ENCODE measurements at places on chromosomes 16 and 17. TPM values are rescaled to one million over a fixed set of nuclear protein-coding genes. Genes with fewer than 3 reads are reported as not detected.

MILR1 gene
- 1.0 TPM for total RNA-seq

ADAP2 gene
- 0.42 TPM for total RNA-seq

HYDIN gene
- not detected for total RNA-seq

XYLT1 gene
- total RNA-seq: 33.8 TPM

SYT17 gene
- 0.97 TPM for total RNA-seq

SNAI3 gene
- total RNA-seq: 10.2 TPM

GINS2 gene
- 1.5 TPM for total RNA-seq

PRSS33 gene
- not detected for total RNA-seq

PYDC1 gene
- not detected for total RNA-seq

- DNase-seq: no peak
Observed at GRCh38 chr16:81639348-81639747, 139.7 kb upstream of the PLCG2 start.

GRCh38 chr16:66228792-66229191 is 137.7 kb upstream of the CDH5 start:
- no peak for DNase-seq

DNA sequence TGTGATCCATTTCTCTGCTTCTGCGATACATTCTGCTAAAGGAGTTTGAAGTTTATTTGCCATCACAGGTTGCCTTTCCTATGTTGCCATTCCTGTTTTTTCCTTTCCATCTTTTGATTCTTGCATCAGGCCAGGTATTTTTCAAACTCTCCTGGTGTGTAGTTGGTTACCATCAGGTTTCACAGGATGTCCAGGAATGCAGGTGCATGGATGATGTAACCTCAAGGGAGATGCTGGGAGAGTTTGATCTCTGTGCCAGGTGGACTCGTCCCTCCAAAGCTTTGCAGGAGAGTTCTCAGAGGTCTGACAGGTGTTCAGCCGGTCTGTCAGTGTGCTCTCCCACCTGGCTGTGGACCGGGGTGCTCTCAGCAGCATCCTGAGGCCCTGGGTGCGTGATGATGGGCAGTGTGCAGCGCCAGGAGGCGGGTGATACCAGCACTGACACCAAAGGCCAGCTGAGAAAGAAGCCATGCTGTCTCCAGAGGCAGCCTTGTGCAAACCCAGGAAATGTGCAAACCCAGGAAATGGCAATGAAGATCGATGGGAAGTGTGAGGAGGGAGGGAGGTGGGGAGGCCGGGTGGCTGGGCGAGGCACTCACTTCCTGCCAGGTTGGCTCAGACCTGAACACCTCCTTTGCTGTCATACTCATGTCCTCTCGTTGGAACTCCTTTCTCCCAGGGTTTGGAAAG is 1.7 kb downstream of the ATP2C2 start:
- no peak for DNase-seq

GRCh38 chr16:81500833-81501521 is 56.4 kb downstream of the CMIP start:
- DNase-seq: no peak

GRCh38 chr17:62611292-62611691 is 16.2 kb upstream of the MRC2 start:
- DNase-seq: no peak

DNA sequence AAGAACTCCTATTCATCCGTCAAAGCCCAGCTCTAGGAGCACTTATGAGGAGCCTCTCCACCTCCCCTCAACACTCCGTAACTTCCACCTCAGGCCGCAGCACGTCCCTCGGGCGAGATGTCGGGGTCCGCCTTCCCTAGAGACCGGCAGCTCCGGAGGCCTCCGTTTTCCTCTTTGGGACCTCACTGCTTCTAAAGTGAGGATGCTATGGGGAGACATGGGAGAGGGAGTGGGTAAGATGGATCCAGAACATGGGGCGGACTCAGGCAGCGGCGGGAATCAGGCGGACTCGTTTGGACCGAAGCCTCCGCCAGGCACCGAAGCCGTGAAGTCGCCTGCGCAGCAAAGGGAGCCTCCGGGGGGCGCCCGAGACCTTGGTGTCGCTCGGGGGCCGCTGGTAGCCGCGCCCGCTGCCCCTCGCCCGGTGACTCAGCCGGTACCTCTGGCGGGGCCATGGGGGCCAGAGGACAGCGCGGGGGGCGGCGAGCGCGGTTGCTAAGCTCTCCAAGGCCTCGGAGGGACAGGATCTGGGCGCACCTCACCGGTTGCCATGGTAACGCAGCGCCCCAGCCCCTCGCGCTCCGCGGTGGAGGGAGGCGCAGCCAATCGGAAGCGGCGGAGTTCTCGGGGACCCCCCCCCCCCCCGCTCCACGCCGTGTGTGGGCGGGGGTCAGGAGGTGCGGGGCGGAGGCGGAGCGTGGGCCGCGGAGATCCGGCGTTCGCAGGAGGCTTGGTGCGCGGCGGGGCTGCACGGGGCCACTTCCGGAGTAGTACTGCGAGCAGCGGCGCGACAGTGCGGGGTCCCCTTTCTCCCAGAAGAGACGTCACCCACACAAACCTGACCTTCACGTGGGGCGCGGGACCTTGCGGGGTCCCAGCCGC is 1.3 kb upstream of the HIC1 start:
- DNase-seq: peak; percentile 75

DNA sequence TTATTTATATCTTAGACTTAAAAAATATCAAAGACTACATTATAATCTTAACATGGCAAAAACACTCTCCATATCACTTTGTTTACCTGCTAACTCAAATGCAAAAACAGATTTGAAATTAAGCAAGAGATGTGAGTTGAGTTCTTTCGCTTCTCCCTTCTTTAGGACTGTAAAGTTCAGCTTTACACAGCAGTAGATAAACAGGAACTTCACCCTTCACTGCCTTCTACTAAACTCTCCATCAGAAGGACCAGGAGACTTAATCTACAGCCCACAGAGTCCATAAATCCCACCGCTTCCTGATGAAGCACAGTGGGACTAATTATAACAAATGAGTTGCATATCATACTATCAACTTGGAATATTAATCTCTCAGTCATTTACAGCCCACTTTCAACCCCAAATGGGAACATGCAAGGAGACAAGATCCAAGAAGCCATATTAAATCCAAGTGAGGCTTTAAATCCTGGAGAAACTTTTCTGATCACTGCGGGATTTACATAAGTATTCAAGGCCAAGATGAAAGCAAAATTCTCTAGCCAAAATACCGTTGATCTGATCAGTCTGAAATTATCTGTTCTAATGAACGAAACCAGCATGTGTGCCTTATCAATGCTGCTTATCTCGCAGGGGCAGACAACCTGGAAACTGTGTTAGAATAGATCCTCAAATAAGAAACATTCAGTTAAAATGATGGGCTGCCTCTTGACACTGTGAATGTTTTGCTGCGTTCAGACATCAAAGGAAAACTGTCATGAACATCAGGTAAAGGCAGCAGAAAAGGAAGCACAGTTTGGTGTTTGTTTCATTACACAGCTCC is 1.6 kb downstream of the AMFR start:
- DNase-seq: no peak

DNA sequence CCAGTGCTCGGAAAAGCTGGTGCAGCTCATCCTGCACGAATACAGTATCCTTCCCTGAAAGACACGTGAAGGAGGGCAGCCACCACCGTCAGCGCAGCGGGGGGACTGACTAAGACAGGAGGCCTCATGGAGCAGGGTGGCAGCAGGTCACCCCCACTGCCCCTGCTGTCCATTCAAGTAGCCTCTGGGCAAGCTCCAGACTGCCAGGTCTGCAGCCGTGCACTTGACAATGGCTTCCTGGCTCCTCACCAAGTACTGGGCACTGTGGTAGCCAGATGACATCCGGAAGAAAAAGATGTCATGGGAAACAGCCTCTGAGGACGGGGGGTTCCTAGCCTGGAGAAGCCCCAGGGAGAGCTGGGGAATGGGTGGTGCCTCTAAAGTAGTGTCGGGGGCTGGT is 7.9 kb upstream of the MYO15A start:
- no peak for DNase-seq

- DNase-seq: no peak
Observed at GRCh38 chr17:39261286-39261685, 35.5 kb upstream of the STAC2 start.

DNA sequence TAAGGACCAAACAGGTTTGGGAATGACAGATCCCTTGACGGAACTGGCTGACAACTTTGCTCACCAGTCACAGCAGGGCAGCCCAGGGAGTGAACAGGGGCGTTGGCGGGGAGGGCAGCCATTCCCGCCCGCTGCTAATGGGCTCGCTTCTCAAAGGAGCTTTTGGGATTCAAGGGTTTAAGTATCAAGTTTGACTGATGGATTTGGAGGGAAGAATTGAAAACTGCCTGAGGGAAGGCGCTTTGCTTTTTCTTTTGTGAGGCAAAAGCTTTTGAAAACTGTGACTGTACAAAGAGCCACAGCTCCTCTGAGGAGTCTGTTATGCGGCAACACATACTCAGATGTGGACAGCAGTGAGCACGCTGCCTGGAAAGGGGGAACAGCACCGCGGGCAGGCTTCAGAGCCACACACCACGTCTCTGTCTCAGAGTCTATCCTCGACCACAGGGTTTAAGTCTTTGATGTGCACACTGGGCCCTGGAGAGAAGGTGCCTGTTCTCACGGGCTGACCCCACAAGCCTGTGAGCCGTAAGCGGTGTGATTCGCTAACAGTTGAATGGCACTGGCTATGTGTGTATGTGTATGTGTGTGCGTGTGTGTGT is 79.9 kb upstream of the HSBP1 start:
- DNase-seq: no peak

- no peak for DNase-seq
Observed at GRCh38 chr16:2710711-2711231, 9.3 kb downstream of the PRSS27 start.

DNA sequence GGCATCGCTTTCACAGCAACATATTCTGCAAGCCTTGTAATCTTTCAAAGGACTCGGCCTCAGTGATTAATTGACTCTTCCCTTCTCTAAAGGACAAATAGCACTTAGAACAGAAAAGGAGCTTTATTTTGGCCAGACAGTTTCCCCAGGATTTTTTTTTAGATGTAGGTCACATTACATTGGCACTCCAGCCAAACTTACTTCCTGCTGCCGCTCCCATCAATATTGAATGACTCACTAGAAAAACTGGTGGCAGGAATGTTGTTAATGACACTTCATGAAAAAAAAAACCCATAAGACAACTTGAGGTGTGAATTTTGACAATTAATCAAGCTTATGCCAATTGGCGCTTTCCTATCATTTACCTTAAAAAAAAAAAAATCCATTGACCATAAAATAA is 432.6 kb downstream of the TOX3 start:
- DNase-seq: no peak

GRCh38 chr17:35936063-35936462 is 5.5 kb upstream of the RDM1 start:
- no peak for DNase-seq

- DNase-seq: no peak
Observed at GRCh38 chr17:2266865-2267228, 36.7 kb downstream of the SMG6 start.

DNA sequence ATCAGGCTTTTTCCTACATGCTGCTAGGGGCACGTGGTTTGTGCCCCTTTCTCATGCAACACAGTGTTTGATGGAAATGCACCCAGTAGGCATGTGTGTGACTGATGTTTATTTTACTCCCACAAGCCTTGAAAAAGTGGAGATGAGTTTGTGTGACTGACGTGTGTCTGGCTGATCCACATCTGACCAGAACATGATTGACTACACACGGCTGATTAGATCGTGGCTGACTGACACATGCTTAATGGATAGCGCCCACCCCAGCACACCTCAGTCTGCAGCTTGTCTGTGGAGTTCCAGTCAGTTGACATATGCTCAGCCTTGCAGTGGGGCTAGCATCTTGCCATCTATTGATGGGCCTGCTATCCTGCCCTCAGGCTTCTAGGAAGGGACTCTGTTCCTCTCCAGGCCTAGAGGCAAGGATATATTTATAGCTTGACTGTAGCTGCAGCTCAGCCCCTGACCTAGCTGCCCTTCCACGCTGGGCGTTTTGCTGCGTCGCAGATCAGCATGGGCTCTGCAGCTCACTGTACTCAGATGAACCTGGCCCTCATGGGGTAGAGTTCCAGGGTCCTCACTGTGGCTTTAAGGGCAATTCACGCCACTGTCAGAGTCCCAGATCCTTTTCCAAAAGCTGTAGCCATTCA is 112.3 kb downstream of the HS3ST2 start:
- DNase-seq: no peak

- DNase-seq: peak; percentile 33
Observed at GRCh38 chr17:9291912-9292560, 270.7 kb downstream of the NTN1 start.

DNA sequence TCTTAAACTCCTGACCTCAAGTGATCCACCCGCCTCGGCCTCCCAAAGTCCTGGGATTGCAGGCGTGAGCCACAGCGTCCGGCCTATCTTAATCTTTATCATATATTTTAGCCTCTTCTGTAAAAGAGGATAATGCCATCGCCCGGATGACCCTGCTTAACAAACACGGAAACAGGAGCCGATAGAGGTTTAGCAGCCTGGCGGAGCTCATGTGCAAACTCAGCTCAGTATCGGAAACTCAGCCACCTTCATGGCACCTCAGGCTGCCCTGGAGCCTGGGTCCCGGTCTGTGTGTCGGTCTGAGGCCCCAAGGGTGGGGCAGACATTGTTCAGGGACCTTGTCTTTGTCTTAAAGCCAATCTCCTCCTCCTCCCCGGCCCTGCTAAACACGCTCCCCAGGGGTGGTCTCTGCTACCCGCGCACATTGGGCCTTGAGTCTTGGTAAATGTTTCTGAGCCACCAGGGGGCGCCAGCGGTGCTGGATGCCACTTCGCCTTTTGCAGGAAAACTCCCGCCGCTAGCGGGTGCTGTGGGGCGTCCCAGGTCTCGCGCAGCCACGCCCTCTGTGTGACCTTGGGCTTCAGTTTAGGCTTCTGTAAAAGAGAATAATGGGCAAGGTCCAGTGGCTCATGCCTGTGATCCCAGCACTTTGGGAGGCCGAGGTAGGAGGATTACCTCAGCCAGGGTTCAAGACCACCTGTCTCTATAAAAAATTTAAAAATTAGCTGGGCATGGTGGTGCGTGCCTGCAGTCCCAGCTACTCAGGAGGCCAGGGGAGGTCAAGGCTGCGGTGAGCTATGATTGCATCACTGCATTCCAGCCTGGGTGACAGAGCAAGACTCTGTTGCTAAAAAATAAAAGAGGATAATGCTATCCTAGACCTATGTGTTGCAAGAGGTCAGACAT is 2.7 kb downstream of the CETP start:
- peak; percentile 95 for DNase-seq

DNA sequence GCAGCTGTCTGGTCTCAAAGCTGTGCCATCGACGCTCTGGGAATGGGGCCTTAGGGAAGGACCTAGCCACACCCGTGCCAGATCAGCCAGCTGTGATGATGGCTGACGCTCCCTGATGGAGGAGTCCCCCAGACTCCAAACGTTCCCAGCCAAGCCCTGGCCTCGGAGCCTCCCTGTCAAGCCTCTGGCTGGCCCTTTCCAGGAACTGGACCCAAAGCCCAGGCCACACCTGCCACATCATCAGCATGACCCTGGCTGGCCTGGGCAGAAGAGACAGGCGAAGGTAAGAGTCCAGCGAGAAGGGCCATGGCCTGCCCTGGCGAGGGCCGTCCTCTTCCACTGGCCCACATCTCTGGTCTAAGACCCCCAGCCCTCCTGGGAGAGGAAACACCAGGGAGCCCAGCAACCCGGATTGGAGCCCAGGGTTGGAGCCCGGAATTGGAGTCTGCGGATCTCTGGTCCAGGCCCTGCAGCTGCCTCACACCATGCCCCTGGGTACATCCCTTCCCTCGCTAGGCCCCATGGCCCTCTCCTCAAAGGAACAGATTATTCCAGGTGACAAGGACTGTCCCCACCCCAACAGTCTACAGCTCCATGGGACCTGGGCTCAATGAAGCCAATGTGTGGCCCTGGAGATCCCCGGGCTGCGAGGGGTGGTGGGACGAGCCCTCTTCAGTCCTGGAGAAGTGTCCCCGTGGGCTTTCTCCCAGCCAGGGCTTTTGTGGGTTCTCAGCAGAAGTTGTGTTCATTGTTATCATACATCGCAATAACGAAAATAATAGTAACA is 105.1 kb upstream of the TNRC6C start:
- no peak for DNase-seq

- no peak for DNase-seq
Observed at GRCh38 chr16:1870365-1871082, 1.4 kb downstream of the MEIOB start.
